ENCODE measurements at places on chromosomes 16 and 17.

DNA sequence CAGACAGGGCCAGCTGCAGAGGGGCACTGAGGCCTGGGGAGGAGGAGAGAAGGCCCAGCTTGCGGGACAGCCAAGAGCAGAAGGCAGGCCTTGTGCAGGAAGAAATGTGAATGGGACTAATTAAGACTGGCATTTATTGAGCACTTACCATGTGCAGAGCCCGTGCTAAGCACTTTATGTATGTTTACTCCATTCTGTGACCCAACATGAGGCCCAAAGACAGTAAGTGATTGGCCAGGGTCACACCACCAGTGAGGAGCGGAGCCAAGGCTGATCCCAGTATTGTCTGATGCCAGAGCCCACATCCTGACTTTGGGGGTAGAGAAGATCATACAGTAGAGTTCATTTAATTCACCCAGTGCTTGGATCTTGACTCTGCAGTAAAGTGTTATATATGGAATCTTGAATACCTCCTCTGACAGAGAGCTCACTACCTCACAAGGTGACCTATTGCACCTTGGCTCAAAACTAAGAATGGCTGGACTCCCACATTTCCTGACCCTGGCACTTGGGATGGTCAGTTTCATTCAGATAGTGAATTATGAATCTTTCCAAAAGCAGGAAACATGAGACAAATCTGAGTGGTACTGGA is 13.6 kb downstream of the KATNB1 start:
- DNase-seq, result no peak

GRCh38 chr17:48439110-48439850 is 9.3 kb upstream of the SKAP1 start:
- DNase-seq, result no peak

DNA sequence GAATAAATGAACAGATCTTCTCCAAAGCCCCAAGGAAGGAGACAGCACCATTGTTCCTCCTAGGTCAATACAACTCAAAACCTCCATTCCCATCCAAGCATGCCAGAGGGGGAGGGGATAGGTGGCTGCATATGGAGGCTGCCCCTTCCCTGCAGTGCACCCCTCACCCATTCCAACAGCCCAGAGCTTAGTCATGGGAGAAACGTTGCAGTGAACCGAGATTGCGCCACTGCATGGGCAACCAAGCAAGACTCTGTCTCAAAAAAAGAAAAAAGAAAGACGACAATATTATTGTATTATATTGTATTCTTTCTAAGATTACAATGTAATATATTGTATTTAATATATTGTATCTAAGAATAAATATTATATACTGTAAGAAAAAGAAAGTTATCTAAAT is 36.4 kb upstream of the CD300E start:
- no peak for DNase-seq

DNA sequence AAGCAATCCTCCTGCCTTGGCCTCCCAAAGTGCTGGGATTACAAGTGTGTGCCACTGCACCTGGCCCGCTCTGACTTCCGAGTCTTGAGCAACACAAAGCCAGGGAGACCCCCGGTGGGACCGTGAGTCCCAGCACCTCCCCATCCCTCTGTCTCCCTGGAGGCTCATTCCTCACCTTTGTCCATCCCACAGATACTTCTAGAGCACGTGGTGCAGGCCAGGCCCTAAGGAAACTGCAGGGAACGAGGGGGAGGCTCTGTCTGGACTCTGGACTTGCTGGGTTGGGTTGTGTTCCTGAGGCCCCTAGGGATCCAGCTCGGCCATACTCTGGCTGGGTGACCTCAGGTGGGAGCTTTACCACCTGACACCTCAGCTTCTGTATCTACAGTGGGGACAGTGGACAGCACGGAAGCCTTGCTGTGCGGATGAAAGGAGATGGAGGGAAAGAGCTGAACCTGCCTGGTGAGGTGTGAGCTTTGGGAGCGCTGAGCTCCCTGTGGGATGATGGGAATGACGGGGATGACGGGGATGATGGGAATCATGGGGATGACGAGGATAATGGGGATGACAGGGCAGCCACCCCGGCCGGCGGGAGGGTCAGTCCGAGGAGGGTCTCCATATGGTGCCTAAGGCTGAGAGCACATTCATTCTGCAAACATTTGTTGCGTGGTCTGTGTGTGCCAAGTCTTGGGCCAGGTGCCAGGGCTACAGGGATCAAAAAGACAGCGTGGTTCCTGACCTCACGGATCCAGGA is 26.6 kb downstream of the C16orf74 start:
- no peak for DNase-seq

- no peak for DNase-seq
These were observed 77.4 kb upstream of the CCL2 start for GRCh38 chr17:34177642-34178041.

DNA sequence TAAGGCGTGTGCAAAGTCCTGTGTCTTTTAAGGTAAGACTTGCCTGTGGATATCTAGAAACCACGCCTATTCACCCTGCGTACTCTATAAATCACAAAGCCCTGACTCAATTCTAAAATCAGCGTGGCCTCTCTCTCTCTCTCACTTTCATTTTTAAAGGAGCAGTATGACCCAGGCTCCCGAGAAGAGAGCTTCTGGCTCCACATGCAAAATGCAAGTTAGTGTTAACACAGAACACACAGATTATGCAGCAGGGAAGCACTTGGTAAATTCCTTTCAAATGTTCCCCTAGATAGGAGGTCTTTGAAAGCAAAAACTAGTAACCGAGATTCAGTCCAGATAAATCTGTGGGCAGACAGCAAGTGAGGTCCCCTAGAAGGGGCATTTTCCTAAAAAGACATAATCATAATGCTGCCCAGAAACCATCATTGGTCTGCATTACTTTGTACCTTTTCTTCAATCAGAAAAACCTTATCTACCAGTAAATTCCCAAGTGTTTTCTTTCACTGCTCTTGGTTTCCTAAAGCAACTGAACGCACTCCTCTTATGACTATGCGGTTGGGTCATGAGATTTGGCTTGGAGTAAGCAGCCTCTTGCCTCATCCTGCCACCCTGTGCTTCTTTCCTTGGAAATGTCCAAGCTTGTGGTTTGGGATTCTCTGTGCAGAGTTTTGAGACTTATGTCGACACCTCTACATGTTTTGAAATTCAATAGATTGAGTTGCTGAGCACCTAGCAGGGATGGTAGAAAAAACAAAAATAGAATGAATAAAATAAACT is 31.7 kb upstream of the KCNJ2 start:
- no peak for DNase-seq

GRCh38 chr16:1331712-1332617 is 1.5 kb upstream of the BAIAP3 start:
- no peak for DNase-seq

- DNase-seq, result no peak
These were observed 320.0 kb downstream of the FOXL1 start for GRCh38 chr16:86898386-86898785.

DNA sequence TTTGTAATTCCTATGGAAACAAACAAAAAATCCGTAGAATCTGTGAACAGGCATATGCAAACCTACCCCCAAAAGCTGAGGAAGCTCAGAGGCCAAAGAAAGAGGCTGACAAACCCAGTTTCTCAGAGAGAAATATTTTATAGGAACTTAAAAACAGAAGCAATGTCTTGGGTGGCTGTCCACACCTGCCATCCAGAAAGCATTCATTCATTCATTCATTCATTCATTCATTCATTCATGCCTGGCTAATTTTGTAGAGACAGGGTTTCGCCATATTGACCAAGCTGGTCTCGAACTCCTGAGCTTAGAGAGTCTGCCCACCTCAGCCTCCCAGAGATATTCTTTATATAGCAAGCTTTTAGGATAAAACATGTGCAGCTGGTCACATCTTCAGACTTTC is 154.3 kb downstream of the MRTFB start:
- no peak for DNase-seq

DNA sequence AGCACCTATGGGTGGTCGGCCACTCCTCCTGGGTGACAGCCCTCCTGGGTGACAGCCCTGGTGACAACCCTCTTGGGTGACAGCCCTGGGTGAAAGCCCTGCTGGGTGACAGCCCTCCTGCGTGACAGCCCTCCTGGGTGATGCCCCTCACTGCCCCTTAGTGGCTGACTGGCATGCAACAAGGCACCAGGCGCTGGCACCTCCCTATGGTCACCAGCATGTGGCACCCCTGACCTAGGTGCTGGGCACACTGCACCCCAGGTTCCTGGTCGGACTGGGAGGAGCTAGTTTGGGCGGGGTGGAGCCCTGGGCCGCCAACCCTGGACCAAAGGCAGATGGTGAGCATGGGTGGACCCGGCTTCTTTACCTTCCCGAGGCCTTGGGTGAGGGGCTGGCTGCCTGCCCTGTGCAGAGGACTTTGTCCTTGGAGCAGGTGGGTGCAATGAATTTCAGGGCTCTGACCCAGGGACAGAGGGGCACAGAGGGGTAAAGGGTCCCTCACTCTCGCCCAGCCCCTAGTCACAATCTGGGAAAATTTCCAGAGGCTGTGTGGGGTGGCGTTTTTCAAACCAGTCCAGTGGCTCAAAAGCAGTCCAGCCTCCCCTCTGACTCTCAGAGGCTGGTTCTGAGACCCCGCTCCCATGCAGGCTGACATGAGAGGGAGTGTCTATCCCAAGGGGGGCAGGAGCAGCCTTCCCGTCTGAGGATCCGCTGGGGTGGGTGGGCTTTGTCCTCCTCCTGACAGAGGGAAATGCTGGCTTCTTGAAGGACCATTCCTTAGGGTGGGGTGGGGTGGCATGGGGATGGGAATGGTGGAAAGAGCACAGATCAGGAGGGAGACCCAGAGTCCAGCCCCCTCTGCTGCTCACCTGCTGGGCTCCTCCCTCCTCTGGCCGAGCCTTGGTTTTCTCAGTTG is 25.9 kb upstream of the TNFRSF13B start:
- DNase-seq, result no peak

DNA sequence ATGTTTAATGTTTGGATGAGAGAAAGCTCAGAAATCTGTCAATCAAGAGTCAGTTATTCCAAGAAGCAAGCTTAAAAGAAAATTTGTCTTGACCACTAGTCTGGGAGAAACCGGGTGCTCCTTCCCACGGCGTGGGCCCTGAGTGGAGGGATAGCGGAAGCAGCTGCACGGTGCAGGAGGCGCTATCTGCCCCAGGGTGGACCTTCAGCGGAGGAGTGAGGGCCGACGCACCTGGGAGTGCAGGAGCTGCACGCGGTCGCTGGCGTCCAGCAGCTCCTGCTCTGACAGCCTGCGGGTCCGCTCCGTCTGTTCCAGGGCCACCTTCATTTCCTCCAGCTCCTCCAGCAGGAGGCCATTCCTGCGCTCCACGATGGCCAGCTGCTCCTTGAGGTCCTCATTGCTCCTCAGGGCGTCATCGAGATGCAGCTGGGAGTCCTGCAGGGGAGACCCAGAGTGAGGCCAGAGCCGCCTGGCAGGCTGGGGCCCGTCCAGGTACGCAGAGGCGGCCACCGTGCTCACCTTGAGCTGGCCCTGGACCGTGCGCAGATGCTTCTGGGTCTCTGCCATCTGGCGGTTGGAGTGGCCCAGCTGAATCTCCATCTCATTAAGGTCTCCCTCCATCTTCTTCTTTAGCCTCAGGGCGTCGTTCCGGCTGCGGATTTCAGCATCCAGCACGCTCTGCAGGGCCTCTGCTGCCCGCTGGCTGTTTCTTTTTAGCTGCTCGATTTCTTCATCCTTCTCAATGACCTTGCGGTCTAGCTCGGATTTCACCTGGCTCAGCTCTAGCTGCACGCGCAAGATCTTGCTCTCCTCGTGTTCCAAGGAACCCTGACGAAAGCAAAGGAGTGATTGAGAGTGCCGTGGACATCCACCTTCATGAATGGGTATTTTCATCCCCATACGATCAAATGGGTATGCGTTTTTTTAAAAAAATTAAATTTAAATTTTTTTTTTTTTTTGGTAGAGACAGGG is 63.5 kb downstream of the MYH13 start:
- no peak for DNase-seq

- DNase-seq, result no peak
These were observed 137.9 kb downstream of the PITPNC1 start for GRCh38 chr17:67514998-67515397.

DNA sequence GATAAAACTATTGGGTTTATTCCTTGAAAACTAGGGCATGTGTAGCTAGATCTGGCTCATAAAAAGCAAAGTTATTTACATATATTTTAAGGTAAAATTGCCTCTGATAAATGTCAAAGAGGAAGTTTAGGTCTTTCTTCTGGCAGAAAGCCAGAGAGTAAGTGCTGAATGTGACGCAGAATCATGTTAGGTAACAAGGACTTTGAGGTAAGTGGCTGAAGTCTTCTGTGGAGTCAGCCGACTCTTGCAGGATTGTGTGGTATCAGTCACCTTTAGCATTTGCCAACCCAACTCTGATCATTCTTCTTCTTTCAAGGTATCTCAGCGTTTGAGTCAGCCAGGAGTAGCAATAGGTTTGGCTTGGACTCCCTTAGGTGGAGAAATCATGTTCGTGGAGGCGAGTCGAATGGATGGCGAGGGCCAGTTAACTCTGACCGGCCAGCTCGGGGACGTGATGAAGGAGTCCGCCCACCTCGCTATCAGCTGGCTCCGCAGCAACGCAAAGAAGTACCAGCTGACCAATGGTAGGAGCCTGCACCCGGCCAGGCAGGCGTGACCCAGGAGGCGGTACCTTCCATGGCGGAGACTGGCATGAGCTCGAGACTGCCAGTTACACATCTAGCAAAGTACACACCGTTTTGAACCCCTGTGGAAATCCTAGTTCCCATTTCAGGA is 37.9 kb downstream of the SIAH1 start:
- no peak for DNase-seq

Measured in cortex of kidney (tissue), 1 donor.